ENCODE measurements at places on chromosomes 2 and 18. TPM values are rescaled to one million over a fixed set of nuclear protein-coding genes. Genes with fewer than 3 reads are reported as not detected.

The RSAD2 gene
- 3.7 TPM for total RNA-seq

The CTDP1 gene
- 54.9 TPM for total RNA-seq

The WDR43 gene
- total RNA-seq, result 129 TPM

The CCDC74B gene
- total RNA-seq, result 3.5 TPM
